ENCODE measurements at places on chromosomes 1 and 21. TPM values are rescaled to one million over a fixed set of nuclear protein-coding genes. Genes with fewer than 3 reads are reported as not detected.

- DNase-seq: no peak
These were observed 466.8 kb upstream of the CAMK1G start for GRCh38 chr1:209116705-209117104.

The PCSK9 gene
- under 0.01 TPM for total RNA-seq

GRCh38 chr1:117616356-117616755 lies 10.5 kb downstream of the TENT5C start:
- no peak for DNase-seq

DNA sequence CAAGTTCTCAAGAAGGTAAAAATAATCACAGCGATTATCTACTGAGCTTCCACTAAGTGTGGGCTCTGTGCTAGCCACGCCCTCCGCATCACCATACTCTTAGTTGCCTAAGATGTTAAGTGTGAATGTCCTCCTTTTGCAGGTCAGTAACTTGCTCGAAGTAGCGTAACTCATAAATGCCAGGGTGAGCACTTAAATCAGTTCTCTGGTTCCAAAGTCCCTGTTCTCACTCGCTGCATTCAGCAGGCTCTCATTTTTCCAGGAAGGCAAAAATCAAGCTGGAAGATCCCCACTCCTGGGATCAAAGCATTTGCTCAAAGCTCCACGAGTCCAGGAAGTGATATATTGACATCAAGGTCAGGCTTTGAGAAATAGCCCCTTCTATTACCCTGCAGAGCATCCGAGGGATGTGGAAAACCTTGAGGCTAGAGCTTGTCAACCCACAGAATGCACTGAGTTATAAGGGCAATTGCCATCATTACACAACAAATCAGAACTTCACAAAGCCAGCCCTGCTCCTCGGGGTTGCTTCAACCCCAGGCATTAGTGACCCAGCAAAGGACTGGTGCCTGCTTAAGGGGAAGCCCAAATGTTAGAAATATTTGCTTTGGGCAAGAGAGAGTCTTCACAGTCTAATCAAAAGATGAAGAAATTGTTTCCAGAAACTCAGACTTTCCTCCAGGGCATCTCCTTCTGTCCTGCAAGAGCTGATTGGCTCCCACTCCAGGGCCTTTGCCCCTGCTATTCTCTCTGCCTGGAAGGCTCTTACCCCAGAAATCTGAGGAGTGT lies 19.5 kb downstream of the SLC30A1 start:
- no peak for DNase-seq

- peak; percentile 50 for DNase-seq
These were observed 20.1 kb upstream of the S100A10 start for GRCh38 chr1:152013664-152014237.

The PRR9 gene
- total RNA-seq: not detected

All from RPMI7951 (cell line).